Fibroblast of lung (primary cell): ENCODE measurements at places on chromosomes 3 and 15. TPM values are rescaled to one million over a fixed set of nuclear protein-coding genes. Genes with fewer than 3 reads are reported as not detected.

DNA sequence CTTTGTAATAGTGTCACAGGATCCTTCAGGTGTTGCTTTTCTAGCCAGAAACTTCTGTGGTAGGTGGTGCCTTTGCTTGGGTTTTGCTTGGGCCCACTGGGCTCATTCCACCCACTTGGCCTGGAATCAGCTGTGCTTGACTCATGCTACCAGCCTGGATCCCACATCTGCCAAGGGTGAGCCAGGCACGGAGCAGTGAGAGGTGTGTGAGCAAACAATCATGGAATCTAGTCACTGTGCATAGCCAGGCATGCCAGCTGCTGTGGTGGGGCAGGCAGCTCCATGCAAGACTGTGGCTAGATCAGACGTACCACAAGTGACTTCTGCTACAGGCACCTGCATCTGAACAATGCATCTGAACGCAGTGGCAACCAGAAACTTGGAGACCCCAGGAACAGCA lies 275.9 kb downstream of the UBE2E2 start:
- no peaks in the 10 kb centered on the region for H3K27me3 ChIP-seq
- H3K27ac ChIP-seq, result no peak overlapping the region
- H3K4me1 ChIP-seq, result no peaks in the 10 kb centered on the region
- H3K36me3 ChIP-seq, result no peaks in the 10 kb centered on the region

- H3K4me1 ChIP-seq, result peaks cover 2% of the 10 kb centered on the region
- no peak overlapping the region for H3K27ac ChIP-seq
- no peaks in the 10 kb centered on the region for H3K36me3 ChIP-seq
- DNase-seq, result no peak
- peaks cover 2% of the 10 kb centered on the region for H3K27me3 ChIP-seq
- no peak overlapping the region for H3K4me3 ChIP-seq
Measured at GRCh38 chr15:52006702-52007340, 12.2 kb upstream of the MAPK6 start.

GRCh38 chr3:171384101-171384891 lies 75.9 kb downstream of the TNIK start:
- peak; percentile 61 for DNase-seq
- H3K4me1 ChIP-seq, result peaks cover 19% of the 10 kb centered on the region
- no peaks in the 10 kb centered on the region for H3K27me3 ChIP-seq
- H3K4me3 ChIP-seq, result no peak overlapping the region
- H3K36me3 ChIP-seq, result no peaks in the 10 kb centered on the region

- H3K4me3 ChIP-seq, result no peak overlapping the region
- no peak overlapping the region for H3K27ac ChIP-seq
- H3K27me3 ChIP-seq, result no peaks in the 10 kb centered on the region
- H3K36me3 ChIP-seq, result no peaks in the 10 kb centered on the region
- DNase-seq, result no peak
Measured at GRCh38 chr15:64753480-64754185, 21.8 kb downstream of the RBPMS2 start.

DNA sequence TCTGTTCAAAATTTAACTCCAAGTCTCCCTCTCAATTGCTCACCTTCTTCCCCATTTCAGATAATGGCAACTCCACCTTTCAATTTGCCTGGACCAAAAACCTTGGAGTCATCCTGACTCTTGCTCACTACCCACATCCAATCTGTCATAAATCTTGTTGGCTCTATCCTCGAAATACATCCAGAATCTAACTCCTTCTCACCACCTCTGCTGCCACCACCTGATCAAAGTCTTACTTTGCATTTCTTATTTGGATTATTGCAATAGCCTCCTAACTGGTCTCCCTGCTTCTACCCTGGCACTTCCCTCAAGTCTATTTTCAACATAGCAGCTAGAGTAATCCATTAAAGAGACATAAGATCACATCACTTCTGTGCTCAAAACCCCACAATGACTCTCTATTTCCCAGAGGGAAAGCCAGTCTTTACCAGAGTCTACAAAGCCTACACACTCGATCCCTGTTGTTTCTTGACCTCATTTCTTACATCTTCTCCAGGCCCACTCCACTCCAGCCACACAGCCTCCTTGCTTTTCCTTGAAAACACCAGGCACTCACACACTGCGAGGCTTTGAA lies 86.6 kb downstream of the GPR156 start:
- no peak overlapping the region for H3K4me3 ChIP-seq
- H3K27ac ChIP-seq, result no peak overlapping the region
- H3K4me1 ChIP-seq, result no peaks in the 10 kb centered on the region
- DNase-seq, result peak; percentile 55
- H3K36me3 ChIP-seq, result no peaks in the 10 kb centered on the region

Gene CCR9
- total RNA-seq, result not detected in 2 replicates
